ENCODE measurements at places on chromosomes 1 and 21. TPM values are rescaled to one million over a fixed set of nuclear protein-coding genes. Genes with fewer than 3 reads are reported as not detected.

DNA sequence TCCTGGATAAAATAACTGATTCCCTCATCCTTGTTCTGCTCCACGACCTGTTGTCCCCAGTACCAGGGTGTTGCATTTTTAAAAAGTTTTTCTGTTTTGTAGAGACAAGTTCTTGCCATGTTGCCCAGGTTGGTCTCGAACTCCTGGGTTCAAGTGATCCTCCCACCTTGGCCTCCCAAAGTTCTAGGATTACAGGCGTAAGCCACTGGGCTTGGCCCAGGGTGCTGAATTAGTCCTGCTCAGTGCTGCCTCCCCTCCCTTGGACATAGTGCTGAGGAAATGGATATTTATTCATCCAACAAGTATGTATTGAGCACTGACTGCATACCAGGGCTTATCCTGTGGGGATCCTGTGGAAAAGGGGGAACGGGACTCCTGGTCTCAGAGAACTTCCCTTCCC is 126.4 kb downstream of the PTPRU start:
- DNase-seq, result no peak

DNA sequence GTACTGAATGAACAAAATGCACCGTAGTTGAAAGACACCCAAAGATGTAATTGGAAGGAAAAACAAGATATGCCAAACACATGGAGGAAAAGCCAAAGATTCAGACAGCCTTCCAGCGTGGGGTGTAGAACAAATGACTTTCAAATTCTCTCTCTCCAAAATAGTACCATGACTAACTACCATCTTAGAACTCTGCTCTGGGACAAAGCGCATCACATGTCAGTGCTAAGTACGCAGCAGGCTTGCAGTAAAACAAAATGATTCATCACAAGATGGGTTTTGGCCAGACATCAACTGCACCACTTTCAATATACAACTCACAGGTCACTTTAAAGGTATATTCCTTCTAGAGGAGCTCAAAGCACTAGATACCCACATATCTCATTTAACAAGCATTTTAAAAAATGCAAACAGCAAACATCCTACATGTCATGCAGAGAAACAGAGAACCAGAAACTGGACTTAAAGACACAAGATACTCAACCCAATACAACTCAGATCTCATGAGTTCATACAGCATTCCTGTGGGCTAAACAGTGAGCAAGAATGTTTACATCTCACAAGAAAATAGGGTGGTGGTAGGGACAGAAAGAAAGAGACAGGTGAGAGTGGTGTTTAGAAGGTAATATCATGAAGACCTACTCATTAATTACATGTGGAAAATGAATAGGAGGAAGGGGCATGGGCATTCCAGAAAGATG is 75.7 kb downstream of the BCAR3 start:
- peak; percentile 89 for DNase-seq

DNA sequence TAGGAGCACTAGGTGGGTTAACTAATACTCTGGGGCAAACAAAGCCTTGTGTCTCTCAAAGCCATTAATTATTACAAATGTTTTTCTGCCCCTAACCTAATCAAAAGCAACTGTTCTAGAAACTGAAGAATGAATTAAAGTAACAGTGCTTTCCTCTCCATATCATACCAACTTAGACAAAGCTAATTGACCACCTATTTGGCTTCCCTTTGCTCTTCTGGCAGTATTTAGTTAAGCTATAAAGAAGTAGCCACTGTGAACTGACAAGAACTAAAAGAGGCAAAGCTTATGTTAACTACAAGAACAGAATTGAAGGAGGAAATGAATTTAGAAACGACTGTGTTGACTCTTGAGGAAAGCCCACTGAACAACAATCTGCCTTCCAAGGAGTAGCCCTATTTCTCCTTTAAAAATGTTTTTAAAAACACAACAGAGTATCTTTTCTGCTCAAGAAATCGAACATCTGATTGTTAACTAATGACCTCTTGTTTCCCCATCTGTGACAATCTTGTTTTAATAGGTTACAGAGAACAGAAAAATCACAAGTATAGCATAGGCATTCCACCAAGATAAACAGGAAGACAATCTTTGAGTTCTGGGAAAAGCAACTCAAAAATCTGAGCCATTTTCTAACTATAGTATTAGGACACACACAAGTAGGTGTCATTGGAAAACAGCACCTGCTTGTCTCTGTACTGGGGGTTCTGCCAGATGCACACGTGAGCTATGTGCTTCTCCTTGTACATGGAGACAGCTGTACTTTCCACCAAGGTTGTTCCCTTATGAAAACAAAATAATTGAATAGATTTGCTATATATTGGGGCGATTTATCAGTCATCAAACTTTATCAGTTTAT is 3.1 kb upstream of the EGLN1 start:
- DNase-seq, result peak; percentile 29

- DNase-seq, result no peak
Observed at GRCh38 chr21:29245104-29245643, 53.5 kb upstream of the BACH1 start.

Gene NR1I3
- total RNA-seq, result not detected

GRCh38 chr1:164608651-164609057 is 49.7 kb downstream of the PBX1 start:
- DNase-seq, result no peak

GRCh38 chr1:69328186-69328585 is 239.5 kb upstream of the LRRC7 start:
- no peak for DNase-seq

- DNase-seq, result no peak
Observed at GRCh38 chr1:233908092-233908491, 3.6 kb downstream of the SLC35F3 start.

DNA sequence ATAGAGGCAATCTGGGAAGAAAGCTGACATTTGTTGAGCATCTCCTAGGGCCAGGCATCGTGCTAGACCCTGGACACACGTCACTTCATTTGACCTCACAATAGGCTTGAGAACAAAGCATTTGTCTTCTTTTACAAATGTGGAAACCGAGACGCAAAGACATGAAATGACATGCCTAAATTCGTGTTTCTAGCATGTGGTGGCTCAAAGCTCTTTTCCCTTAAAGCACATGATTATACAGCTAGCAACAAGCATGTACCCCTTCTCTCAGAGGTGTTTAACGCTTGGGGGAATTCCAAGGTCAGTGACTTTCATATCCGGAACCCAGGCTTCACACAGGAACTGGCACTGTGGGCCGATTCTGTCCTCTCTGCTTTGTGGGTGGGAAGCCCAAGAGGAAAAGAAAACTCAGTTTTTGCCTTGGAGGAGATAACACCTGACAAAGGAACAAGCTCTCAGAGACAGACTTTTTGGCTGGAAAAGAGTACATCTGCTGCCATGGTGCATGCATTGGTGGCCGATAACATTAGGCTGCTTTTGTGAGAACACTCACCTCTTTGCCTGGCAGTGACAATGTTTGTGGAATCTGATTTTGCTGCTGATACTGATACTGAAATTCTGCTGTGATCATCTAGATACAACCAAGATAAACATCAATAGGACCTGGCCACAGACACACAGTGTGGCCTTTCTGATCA is 15.4 kb upstream of the CD2 start:
- DNase-seq, result no peak

GRCh38 chr1:52551507-52552235 is 1.2 kb downstream of the TUT4 start:
- DNase-seq, result peak; percentile 57

GRCh38 chr1:70486676-70487458 is 75.8 kb downstream of the CTH start:
- DNase-seq, result peak; percentile 12

Gene LORICRIN
- not detected for total RNA-seq

- no peak for DNase-seq
Observed at GRCh38 chr1:168509875-168510791, 33.7 kb downstream of the XCL2 start.

DNA sequence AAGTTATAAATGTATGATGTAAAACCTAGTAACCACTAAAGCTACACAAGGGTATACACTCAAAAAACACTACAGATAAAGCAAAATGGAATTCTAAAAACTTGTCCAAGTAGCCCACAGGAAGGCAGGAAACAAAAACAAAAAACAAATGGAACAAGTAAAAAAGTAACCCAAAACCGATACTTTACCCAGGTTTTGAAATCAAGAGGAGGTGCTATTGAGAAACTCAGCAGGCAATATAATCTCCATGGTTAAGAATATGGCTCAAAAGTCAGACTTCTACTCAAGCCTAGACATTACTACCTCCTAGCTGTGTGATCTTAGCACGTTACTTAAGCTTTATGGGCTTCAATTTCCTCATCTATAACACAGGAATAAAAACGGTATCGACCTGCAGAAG is 13.3 kb downstream of the RBBP5 start:
- DNase-seq, result no peak

GRCh38 chr1:33372677-33373076 is 51.8 kb upstream of the A3GALT2 start:
- peak; percentile 23 for DNase-seq

DNA sequence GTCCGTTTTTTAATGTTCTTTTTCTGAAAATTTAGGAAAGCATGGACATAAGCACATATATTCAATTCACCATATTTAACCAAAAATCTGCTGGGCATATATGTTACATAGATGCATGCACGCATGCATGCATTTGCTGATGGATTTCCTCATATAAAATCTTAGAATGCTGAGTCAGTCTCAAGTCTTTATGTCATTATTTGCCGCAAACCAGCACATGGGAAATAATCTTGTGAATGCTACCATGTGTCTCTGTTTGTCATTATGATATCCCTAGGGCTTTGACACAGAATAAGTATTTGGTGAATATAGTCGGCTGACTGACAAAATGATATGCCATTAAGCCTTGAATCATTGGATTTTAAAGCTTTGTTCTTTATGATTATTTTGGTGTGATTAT is 776.5 kb downstream of the KCNT2 start:
- DNase-seq, result no peak

DNA sequence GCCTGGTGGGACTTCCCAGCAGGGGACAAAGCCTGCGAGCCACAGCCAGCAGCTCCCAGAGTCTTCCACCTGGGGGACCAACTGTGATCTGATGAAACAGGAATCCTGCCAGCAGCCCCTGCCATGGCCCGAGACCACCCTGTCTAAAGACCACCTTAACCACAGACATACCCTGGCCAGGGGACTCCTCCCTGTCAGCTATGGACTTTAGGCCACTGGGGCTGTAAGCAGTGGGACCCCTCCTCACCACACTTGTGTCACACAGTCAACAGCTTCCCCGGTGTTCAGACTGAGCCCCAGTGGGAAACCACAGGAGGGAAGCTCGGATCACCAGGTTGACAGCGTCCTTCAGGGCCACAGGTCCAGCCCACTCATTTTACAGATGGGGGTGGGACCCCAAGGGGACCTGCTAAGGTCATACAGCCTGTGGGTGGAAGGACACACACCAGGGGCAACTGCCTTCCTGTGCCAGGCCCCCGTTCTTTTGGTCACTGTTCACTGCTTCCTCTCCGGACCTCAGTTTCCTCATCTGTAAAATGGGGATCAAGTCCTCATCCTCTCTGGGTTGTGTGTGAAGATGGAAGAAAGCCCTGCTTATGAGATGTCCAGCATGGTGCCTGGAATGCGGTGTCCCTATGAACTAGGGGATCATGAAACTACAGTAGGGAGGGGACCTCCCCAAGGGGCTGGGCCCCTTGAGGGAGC is 11.4 kb downstream of the EPHA2 start:
- DNase-seq, result peak; percentile 20

- no peak for DNase-seq
Observed at GRCh38 chr1:53740621-53741105, 1.7 kb upstream of the GLIS1 start.

Gene PHGDH
- total RNA-seq, result 2.4 TPM

DNA sequence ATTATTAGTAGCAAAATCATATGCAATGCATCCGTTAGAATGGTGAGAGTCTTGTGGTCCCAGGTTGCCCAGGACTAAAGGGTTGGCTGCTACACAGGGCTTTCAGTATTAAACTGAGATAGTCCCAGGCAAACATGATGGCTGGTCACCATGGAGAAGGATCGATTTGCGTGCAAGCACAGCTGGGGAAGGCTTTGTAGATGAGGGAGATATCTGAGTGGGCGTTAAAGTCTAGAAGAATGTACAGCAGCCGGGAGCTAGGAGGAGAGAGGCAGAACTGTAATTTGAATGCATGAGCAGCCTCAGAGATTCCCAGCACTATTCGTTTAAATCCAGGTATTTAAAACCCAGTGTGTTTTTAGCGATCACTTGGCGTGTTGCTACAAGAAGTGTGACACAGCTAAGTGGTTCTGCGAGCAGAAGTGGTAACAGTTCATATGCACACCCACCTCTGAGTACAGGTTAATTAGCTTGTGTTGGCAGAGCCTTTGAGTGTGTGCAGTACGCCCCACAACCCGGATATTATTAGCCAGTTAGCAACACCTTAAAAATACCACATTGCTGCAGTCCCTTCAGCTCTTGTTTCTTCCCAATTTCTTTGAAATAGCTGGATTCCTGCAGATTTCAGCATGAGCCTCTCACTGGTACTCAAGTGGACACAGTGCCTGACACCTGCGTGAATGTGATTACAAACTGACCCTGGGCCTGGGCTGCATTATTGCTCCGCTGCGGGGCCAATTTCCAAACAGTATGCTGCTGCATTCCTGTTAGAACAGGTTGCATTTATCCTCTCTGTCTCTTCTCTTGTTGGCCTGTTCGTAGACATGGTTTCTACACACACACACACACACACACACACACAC is 67.2 kb upstream of the SCAF4 start:
- no peak for DNase-seq
